ENCODE measurements at places on chromosomes 5 and 9.

- no peak overlapping the region for H3K27ac ChIP-seq
- no peak for DNase-seq
- H3K4me1 ChIP-seq, result peaks cover 15% of the 10 kb centered on the region
- no peaks in the 10 kb centered on the region for H3K27me3 ChIP-seq
Observed at GRCh38 chr5:53913941-53914340, 353.5 kb downstream of the NDUFS4 start.

DNA sequence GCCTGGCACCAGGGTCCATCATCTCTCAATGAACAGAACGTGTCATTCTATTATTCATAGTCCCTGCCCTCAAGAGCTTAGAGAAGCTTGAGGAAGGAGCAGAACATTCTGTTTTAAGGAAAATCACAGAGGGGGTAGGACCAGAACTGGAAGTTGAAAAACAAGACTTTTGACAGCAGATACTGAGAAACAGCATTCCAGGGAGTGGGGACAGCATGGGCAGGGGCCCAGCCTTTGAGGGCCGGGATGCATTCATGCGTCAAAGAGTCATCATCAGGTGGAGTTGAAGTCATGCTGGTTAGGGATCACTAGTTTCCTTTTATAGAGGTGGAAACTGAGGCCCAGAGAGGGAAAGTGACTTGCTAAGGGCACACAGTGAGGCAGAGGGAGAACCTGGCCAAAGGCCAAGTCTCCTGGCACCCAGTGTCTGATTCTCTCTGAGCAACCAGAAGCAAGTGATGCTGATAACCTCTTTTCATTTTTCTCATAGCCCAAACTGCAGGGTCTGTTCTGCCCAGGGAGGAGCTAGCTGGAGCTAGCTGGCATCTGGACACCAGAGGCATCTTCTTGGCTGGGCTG lies 41.5 kb upstream of the STXBP1 start:
- H3K27me3 ChIP-seq, result peaks cover 6% of the 10 kb centered on the region
- peaks cover 52% of the 10 kb centered on the region for H3K4me1 ChIP-seq
- no peaks in the 10 kb centered on the region for H3K36me3 ChIP-seq
- DNase-seq, result no peak
- peak overlapping the region; percentile 85 for H3K4me3 ChIP-seq

DNA sequence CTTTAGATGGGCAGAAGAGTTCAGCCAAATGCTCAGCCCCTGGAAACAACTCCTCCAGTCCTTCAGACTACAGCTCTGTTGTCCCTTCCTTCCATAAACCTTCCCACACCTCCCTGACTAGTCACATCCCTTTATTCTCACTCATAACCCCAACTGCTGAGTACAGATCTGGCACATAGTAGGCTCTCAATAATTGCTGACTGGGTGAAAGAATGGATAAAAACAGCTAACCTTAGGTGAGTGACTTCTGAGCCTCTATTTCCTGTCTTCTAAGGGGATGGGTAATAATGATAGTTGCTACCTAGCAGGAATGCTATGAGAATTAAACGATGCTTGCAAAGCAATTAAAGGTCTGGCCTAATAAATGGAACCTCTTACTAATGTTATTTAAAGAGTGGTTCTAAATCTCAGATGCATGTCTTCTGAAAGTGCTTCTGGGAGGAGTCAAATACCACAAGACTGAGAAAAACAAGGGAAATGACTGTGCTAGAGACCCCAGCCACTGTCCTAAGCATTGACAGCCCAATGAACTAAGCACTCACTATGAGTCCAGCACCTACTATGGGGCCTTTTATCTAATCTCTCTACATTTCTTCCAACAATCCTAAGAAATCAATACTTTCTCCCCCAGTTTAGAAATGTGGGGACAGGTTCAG lies 2.5 kb upstream of the NR6A1 start:
- no peak overlapping the region for H3K27ac ChIP-seq
- no peak for DNase-seq
- H3K4me3 ChIP-seq, result no peak overlapping the region
- peaks cover 39% of the 10 kb centered on the region for H3K27me3 ChIP-seq

GRCh38 chr9:21481470-21482056 lies 550 bp downstream of the IFNE start:
- H3K27ac ChIP-seq, result no peak overlapping the region
- peaks cover 3% of the 10 kb centered on the region for H3K27me3 ChIP-seq
- no peak overlapping the region for H3K4me3 ChIP-seq
- H3K4me1 ChIP-seq, result no peaks in the 10 kb centered on the region

GRCh38 chr5:134594797-134595457 lies 37.7 kb downstream of the SAR1B start:
- H3K27me3 ChIP-seq, result peaks cover 3% of the 10 kb centered on the region
- peak overlapping the region; percentile 49 for H3K27ac ChIP-seq
- DNase-seq, result no peak
- H3K4me1 ChIP-seq, result peaks cover 11% of the 10 kb centered on the region
- no peaks in the 10 kb centered on the region for H3K36me3 ChIP-seq

DNA sequence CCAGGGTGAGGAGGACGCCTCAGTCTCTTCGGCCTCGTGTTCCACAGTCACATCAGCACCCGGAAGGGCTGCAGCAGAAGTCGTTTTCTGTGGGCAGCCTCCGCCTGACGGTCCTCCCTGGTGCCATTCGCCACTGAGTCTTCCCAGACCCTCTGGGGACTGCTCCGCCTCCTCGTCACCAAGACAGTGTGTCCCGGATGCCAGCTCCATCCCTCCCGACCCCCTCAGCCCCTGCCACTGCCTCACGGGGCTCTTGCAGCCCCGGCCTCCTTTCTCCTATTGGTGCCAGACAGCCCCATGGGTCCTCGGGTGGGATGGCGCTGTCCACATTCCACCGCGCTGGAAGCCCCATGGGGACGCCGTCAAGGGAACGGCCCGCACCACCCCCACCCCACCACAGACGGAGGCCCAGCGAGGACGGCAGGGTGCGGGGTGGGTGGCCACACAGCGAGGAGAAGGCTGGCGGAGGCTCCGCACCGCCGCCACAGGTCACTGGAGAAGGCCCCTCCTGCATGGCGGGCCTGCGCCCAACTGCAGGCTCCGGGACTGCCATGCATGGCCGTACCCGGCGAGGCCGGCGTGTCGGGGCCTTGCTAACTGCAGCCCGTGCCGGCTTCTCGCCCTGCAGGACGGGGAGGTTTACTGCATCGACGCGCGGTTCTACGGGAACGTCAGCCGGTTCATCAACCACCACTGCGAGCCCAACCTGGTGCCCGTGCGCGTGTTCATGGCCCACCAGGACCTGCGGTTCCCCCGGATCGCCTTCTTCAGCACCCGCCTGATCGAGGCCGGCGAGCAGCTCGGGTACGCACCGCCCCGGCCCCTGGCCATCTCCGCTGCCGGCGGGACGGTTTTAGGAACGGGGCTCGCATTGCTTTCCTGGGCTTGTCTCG lies 43.6 kb upstream of the CACNA1B start:
- peaks cover 41% of the 10 kb centered on the region for H3K36me3 ChIP-seq
- no peak overlapping the region for H3K27ac ChIP-seq
- H3K4me1 ChIP-seq, result no peaks in the 10 kb centered on the region
- no peak for DNase-seq

DNA sequence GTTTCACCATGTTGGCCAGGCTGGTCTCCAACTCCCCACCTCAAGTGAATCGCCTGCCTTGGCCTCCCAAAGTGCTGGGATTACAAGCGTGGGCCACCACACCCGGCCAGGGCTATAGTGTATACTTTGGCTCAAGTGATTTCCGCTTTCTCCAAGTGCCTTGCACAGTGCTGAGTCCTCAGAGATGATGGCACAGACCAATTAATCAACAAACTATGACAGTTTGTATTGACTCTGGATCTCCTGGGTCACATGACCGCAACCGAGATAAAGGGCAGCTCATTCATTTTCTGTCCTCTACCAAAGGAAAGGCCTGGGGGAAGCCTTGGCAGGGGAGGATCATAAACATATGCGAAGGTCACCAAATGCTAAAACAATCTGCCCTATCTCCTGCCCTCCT lies 11.4 kb upstream of the LARP1 start:
- H3K27me3 ChIP-seq, result peaks cover 6% of the 10 kb centered on the region
- H3K4me3 ChIP-seq, result no peak overlapping the region
- H3K4me1 ChIP-seq, result peaks cover 18% of the 10 kb centered on the region
- no peaks in the 10 kb centered on the region for H3K36me3 ChIP-seq
- H3K27ac ChIP-seq, result no peak overlapping the region

- no peak overlapping the region for H3K4me3 ChIP-seq
- H3K4me1 ChIP-seq, result no peaks in the 10 kb centered on the region
- H3K27me3 ChIP-seq, result no peaks in the 10 kb centered on the region
Observed at GRCh38 chr5:120084543-120084870, 379.6 kb upstream of the PRR16 start.

- no peaks in the 10 kb centered on the region for H3K4me1 ChIP-seq
- no peak within 1 kb of the TSS for H3K4me3 ChIP-seq
- no peaks in the 10 kb centered on the region for H3K36me3 ChIP-seq
- DNase-seq, result no peak
- no peak within 1 kb of the TSS for H3K27ac ChIP-seq
- H3K27me3 ChIP-seq, result peaks cover 61% of the 10 kb centered on the region
Observed at GRCh38 chr9:35958104-35958837, at the start of gene OR2S2. OR2S2 (minus strand) TSS chr9:35958154; CDS start chr9:35958098, 56 bp downstream.

GRCh38 chr5:78549043-78549442 lies 99.5 kb downstream of the LHFPL2 start:
- H3K27ac ChIP-seq, result peak overlapping the region; percentile 75
- peaks cover 83% of the 10 kb centered on the region for H3K36me3 ChIP-seq
- H3K4me1 ChIP-seq, result peaks cover 52% of the 10 kb centered on the region
- no peak overlapping the region for H3K4me3 ChIP-seq
- DNase-seq, result no peak

Data from nephron progenitor cell (in vitro differentiated cells).